ENCODE measurements at places on chromosomes 7 and 10.

- peak; percentile 95 for DNase-seq
Measured at GRCh38 chr7:117019786-117020590, 66.7 kb downstream of the ST7 start.

DNA sequence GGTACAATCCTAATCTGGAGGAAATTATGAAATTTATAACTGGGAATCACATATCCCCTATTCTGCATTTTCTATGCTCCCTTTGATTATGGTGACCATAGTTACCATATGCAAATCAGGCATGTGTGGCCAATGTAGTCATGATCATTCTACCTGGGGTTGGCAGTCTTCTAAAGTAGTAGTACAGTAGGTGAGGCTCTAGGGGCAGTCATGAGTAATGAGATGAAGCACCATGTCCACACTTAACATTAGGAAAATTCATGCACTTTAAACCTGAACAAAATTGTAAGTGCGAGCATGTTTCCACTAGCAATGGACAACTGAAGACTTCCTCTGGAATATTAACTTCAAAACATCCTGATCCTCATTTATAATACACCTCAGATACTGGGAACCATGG is 545.9 kb downstream of the SUGCT start:
- peak; percentile 8 for DNase-seq

DNA sequence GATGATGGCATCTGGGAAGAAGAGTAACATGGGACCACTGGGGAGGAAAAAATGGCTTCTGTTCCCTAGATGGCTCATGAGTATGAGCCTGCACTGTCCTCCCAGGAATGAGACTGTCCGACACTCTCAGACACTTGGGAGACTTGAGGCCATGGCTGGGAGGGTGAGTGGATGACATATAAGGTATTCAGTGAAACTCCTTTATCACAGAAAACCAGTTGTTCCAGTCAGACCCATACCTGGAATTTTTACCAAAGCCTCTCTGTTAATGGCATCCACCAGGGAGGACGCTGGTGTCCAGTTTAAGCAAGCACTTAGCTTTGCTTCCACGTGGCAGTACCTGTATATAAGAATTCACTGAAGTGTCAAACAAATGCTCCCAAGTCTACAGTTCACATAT is 116.7 kb upstream of the C10orf90 start:
- DNase-seq, result no peak

GRCh38 chr10:93410697-93411348 is 71.3 kb downstream of the MYOF start:
- DNase-seq, result no peak

DNA sequence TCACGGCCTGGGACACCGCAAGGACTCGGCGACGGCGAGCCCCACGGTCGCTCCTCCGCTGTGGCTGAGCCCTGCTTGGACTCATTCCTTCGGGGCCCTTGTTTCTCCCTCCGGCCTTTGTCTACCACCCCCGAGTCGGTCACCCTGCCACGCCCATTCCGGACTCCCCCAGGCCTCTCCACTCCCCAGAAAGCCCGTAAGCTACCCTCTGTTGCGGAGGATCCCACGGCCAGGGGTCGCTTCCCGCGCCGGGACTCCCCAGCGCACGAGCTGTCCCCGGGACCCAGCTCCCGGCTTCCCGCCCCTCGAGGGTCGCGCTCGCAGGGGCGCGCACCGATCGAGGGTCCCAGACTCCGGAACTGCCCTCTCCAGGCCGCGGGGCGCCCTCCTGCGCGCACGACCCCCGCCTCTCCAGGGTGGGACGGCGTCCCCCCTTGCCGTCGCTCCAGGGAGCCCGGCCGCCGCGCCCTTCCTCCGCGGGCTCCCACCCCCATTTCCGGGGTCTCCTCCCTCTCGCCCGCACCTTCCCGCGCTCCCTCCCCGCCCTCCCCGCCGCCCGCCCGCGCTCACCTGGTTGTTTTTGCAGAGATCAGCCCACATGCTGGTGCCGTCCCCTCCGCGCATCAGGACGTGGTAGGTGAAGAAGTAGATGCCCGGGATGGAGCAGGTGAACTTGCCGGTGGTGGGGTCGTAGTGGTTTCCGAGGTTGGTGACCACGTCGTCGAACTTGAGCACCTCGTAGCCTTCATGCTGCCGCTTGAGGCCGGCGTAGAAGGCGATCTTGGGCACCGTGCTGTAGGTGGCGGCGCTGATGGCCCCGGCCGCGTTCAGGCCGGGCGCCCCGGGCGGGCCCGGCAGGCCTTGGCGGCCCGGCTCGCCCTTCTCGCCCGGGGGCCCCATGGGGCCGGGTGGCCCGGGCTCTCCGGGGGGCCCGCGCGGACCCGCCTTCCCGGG is 1.5 kb downstream of the C1QL3 start:
- DNase-seq, result no peak

- DNase-seq, result no peak
Measured at GRCh38 chr7:1174881-1175596, 15.0 kb upstream of the ZFAND2A start.

GRCh38 chr7:25895792-25896171 is 256.2 kb upstream of the NFE2L3 start:
- no peak for DNase-seq

- DNase-seq, result no peak
Measured at GRCh38 chr7:2231992-2232765, 566 bp downstream of the MAD1L1 start.

DNA sequence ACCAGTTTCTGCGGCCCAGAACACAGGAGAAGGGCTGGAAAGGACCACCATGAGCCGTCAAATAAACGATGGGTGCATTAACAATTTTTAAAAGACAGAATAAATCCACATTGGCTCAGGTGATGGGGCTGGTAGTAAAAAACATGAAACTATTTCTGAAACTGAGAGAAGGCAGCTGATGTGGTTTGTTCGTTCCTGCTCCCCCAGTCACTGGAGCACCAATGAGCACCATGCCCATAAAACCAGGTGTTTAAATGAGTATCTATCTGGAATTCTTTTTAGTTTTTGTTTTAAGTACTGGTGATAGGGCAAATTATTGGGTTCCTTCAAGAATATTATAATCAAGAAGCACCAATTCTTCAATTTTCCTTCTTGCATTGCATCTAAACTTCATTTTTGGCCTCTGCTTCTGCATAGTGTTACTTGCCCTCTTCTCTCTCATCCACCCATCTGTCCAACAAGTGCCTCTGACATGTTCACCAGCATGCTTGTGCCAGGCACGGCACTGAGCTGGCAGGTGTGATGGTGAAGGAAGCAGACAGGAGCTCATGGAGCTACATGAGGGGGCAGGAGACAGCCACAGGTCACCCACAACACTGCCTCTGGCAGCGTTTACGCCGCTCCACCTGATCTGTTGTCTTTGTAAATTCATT is 65.5 kb downstream of the LARP4B start:
- no peak for DNase-seq

DNA sequence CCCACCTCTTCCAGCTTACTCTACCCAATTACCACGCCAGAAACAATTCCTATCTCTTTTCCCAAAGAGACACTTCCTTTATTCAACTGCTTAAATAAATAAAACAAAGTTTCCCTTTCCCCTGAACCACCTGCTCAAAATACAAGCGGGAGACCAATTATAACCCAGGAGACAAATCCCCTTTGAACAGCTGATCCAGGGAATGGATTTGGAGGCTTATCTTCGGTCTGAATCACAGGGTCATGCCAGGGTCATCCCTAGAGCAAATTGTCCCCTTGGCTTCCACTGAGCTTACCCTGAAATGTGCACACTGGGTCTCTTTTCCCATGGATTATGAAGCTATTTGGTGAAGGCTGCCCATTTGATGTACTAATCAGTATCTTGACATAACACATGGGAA is 99.9 kb upstream of the JAZF1 start:
- peak; percentile 92 for DNase-seq

Data from tongue (tissue), 3 donors.